SK-MEL-5 (cell line): ENCODE measurements at places on chromosomes 7 and 10. TPM values are rescaled to one million over a fixed set of nuclear protein-coding genes. Genes with fewer than 3 reads are reported as not detected.

MEOX2 gene
- total RNA-seq, result not detected in 2 replicates

HTR5A gene
- total RNA-seq, result 0.11 TPM in 1 of 2 replicates, not detected in the other

IL6 gene
- 20.5 and 27.7 TPM in 2 replicates for total RNA-seq

MMRN2 gene
- 0.08 TPM in 1 of 2 replicates, not detected in the other for total RNA-seq

PRRT4 gene
- 0.37 and 0.85 TPM in 2 replicates for total RNA-seq

NME8 gene
- total RNA-seq, result 0.05 TPM in 1 of 2 replicates, not detected in the other

ADCY1 gene
- 39.9 and 41.4 TPM in 2 replicates for total RNA-seq

CTAGE6 gene
- not detected in 2 replicates for total RNA-seq

DOCK1 gene
- 22.7 and 25.1 TPM in 2 replicates for total RNA-seq

FRMPD2 gene
- not detected in 2 replicates for total RNA-seq

CFAP43 gene
- total RNA-seq, result 1.3 and 1.6 TPM in 2 replicates

ZNF800 gene
- total RNA-seq, result 21.4 and 22.1 TPM in 2 replicates

UNC5B gene
- total RNA-seq, result 0.82 and 0.90 TPM in 2 replicates

APBB1IP gene
- not detected in 2 replicates for total RNA-seq

LRRTM3 gene
- not detected in 2 replicates for total RNA-seq

ZNF425 gene
- total RNA-seq, result 1.5 and 1.7 TPM in 2 replicates

AGFG2 gene
- total RNA-seq, result 16.4 and 18.1 TPM in 2 replicates

SPDYE9 gene
- not detected in 2 replicates for total RNA-seq

NRBF2 gene
- 45.4 and 56.2 TPM in 2 replicates for total RNA-seq

ABCC2 gene
- total RNA-seq, result 99.4 and 113 TPM in 2 replicates

ZNF727 gene
- not detected in 2 replicates for total RNA-seq

LAMB4 gene
- total RNA-seq, result 0.11 and 0.32 TPM in 2 replicates

BHLHA15 gene
- total RNA-seq, result not detected in 2 replicates

STAMBPL1 gene
- 8.2 and 8.4 TPM in 2 replicates for total RNA-seq

TMEM270 gene
- total RNA-seq, result not detected in 2 replicates

TDRD1 gene
- not detected in 2 replicates for total RNA-seq

ABCB4 gene
- 10.1 and 10.7 TPM in 2 replicates for total RNA-seq

EGFR gene
- total RNA-seq, result 0.85 and 3.2 TPM in 2 replicates

CPA2 gene
- total RNA-seq, result not detected in 2 replicates

TEX36 gene
- not detected in 2 replicates for total RNA-seq

PAX2 gene
- total RNA-seq, result not detected in 2 replicates

CEP55 gene
- total RNA-seq, result 30.1 and 30.3 TPM in 2 replicates

NODAL gene
- total RNA-seq, result not detected in 2 replicates

SPDYE16 gene
- not detected in 2 replicates for total RNA-seq

FAM25A gene
- not detected in 2 replicates for total RNA-seq

RAB18 gene
- 28.2 and 32.5 TPM in 2 replicates for total RNA-seq

OR13A1 gene
- total RNA-seq, result not detected in 2 replicates

PAPOLB gene
- 0.03 TPM in 1 of 2 replicates, not detected in the other for total RNA-seq

PRF1 gene
- total RNA-seq, result not detected in 2 replicates

WNT2 gene
- total RNA-seq, result not detected in 2 replicates

PNLIPRP1 gene
- not detected in 2 replicates for total RNA-seq

SLC26A5 gene
- not detected in 2 replicates for total RNA-seq

NEBL gene
- under 0.01 TPM in 1 of 2 replicates, not detected in the other for total RNA-seq

ATP6V0A4 gene
- 269 and 294 TPM in 2 replicates for total RNA-seq

CDC14C gene
- not detected in 2 replicates for total RNA-seq

STAG3 gene
- 3.4 and 5.7 TPM in 2 replicates for total RNA-seq

CXCL12 gene
- total RNA-seq, result 0.37 and 0.67 TPM in 2 replicates

SLC18A3 gene
- 0.11 TPM in 1 of 2 replicates, not detected in the other for total RNA-seq

HSPA12A gene
- 10.4 and 12.5 TPM in 2 replicates for total RNA-seq

UTF1 gene
- total RNA-seq, result not detected in 2 replicates

C10orf90 gene
- total RNA-seq, result 78.1 and 89.9 TPM in 2 replicates

CACNB2 gene
- total RNA-seq, result not detected in 2 replicates

UCN3 gene
- not detected in 2 replicates for total RNA-seq

SGPL1 gene
- total RNA-seq, result 25.8 and 27.4 TPM in 2 replicates

ANKRD61 gene
- 0.50 and 0.51 TPM in 2 replicates for total RNA-seq

WEE2 gene
- not detected in 2 replicates for total RNA-seq

TWIST1 gene
- 22.0 and 38.1 TPM in 2 replicates for total RNA-seq

WNT8B gene
- not detected in 2 replicates for total RNA-seq
